ENCODE measurements at places on chromosomes 1 and 21. TPM values are rescaled to one million over a fixed set of nuclear protein-coding genes. Genes with fewer than 3 reads are reported as not detected.

The TMEM79 gene
- 1.8 TPM for total RNA-seq

The PRAMEF17 gene
- total RNA-seq: not detected

The CD1E gene
- not detected for total RNA-seq

The LHX4 gene
- total RNA-seq: not detected

The PLPP3 gene
- total RNA-seq: 101 TPM

The PUM1 gene
- 85.1 TPM for total RNA-seq

Data from heart right ventricle (tissue), 16 donors.